RPMI7951 (cell line): ENCODE measurements at places on chromosomes 4 and X. TPM values are rescaled to one million over a fixed set of nuclear protein-coding genes. Genes with fewer than 3 reads are reported as not detected.

DNA sequence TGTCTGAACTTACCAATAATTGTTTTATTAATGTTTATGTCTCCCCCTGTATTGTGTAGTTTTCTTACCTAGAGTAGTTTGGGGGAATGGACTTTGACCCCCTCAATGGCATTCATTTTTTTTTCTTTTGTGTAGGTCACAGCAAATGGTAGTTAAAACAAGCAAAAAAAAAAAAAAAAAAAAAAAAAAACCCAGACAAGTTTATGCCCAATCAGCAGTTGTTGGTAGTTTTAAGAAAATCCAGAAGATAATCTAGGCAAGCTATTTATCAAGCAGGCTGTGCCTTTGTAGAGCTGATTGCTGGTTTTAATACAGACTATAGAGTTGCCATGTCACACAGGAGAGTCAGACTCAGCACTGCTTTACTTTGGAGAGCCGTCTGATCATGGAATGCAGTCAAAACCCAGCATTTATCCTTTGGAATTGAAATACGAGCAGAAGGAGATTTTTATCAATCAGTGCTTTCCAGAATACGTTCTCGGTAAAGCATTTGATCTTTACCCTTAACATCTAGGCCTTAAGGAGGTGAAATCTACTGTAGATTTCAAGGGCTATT is 16.6 kb downstream of the DCUN1D4 start:
- DNase-seq: no peak

Gene OTUD5
- 24.6 and 28.7 TPM in 2 replicates for total RNA-seq

Gene TRIML1
- not detected in 2 replicates for total RNA-seq

- no peak for DNase-seq
Measured at GRCh38 chrX:151523351-151523750, 40.1 kb upstream of the PASD1 start.

DNA sequence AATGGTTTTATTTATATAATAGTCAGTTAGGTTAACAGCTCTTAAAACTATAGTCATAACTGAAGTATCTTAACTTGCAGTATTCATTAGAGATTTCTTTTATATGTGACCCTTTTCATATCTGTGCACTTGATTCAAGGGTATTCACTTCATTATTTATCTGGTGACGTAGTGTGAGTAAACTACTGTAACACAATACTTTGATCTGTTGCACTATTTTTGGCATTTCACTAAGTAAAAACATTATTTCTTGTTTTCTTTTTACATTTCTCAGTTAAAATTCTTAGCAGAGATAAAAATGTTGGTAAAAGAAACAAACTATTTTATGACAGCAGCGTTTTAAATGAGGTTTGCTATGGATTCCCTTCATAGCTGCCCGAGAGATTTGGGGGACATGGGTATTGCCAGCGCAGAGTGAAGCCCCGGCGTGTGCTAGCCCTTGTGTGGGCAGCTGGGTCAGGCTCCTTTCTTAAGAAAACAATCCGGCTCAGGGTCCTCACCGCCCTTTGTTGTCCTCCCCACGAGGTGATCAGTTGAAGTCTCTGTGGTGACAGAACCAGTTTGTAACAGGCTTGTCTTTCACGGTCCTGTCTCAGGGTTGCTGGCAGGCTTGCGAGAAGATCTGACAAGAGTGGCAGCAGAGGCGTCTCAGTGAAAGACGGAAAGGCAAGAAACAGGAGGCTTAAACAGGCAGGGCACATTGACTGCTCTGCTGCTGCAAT is 293.4 kb downstream of the BMPR1B start:
- DNase-seq: no peak

- no peak for DNase-seq
Measured at GRCh38 chr4:150680651-150681050, 98.7 kb downstream of the MAB21L2 start.

DNA sequence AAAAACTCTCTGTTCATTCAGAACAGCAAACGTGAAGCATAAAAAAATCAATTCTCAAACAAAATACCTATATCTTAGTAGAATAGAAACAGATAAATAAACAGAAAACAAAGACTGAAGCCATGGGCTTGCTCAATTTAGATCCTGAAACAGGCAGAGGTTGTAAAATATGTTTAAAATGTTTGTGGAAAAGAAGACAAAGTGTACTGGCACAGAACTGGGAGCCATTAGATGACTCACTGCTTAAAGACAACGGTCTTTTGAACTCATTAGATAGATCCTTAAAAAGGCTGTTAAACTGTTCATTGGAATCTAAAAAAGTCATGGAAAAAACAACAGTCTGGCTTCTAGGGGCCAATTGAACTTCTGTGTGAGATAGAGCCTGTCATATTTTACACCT is 247.0 kb upstream of the NDST4 start:
- DNase-seq: peak; percentile 1

DNA sequence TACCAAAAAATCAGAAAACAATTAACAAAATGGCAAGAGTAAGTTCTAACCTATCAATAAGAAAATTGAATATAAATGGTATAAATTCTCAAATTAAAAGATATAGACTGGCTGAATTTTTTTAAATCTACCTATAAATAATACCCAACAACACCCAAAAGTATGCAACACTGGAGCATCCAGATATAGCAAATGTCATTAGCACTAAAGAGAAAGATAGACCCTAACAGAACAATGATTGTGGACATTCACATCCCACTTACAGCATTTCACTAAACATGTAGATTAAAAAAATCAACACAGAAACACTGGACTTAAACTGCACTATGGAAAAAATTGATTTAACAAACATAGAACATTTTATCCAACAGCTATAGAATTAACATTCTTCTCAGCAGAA is 673.0 kb upstream of the GRID2 start:
- DNase-seq: no peak

Gene ADH7
- total RNA-seq: not detected in 2 replicates

GRCh38 chr4:5082376-5082775 is 31.1 kb downstream of the STK32B start:
- DNase-seq: peak; percentile 19

Gene SHISA3
- total RNA-seq: not detected in 2 replicates

DNA sequence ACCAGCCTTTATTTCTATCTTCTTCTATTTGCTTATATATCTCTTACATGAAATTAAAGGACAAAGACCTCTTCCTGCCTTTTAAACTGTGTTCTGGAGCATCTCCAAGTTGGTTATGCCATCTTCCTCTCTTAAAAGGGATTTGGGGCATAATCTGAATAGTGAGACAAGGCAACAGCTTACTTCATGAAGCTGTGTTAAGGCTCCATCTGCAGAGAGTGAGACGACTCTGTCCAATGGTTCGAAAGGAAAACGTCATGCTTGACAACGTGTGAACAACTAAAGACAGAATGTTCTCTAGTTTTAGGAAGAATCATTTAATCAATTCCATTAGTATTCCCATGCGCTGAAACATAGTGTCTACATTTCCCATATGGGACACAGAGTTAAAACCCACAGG is 59.4 kb downstream of the GPM6A start:
- no peak for DNase-seq

Gene GLRA2
- total RNA-seq: not detected in 2 replicates

Gene BEX1
- 50.0 and 56.3 TPM in 2 replicates for total RNA-seq

GRCh38 chrX:16814597-16814996 is 28.3 kb downstream of the TXLNG start:
- DNase-seq: no peak

Gene PTPN13
- total RNA-seq: 16.6 and 20.1 TPM in 2 replicates

- DNase-seq: no peak
Measured at GRCh38 chrX:121245763-121246162, 198.4 kb downstream of the GLUD2 start.

DNA sequence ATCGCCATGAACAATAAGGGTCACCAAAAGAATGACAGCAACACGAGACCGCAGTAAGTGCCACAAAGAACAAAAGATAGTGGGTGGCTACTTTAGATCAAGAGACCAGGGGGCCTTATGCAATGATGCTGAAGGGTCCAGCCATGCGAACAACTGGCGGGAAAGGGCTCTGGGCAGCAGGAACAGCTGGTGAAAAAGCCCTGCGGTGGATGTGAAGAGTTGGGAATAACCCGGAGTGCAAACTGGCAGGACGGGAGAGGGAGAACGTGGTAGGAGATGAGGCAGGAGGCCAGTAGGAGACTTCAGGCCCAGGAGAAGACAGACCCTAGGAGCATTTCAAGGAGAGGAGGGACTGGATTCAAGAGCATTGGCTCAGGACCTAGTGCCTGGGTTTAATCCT is 120.2 kb downstream of the AFAP1 start:
- no peak for DNase-seq

DNA sequence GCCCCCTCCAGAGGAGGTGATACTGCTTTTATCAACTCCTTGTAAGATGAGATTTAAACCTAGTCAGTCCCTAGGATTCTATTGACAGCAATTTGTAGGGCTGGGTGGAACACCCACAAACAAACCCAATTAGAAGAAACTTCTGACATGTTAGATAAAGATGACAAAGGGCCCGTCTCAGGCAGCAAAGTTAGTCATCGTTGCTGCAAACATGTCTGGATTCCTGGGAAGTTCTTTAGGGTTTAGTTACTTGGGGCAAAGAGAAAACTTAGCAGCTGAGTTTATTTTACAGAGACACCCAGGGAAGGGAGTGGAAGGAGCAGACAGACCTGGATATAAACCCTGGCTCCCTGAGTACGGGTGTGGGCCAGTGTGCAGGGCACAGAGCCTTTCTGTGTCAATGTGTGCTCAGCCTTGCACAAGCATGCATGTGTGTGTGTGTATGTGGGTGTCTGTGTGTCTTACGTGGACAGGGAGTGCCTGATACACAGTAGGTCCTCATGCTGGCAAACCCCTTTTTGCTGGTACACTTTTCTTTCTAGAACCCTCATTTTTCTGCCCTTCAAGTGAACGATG is 130.0 kb upstream of the STX18 start:
- no peak for DNase-seq

DNA sequence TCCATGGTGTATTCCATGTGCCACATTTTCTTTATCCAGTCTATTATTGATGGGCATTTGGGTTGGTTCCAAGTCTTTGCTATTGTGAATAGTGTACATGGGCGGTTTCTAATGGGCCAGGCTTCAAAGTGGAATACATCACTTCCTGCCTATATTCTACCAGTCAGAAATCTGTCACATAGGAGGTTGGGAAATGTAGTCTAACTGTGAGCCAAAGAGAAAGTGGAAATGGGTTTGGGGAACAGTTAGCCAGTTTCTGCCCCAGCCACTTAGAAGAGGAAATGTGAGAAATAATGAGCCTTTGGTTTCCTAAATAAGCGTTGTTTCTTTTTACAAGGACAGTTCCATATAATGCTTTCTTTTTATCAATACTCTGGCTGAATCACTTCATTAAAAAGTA is 85.1 kb upstream of the AP1S2 start:
- DNase-seq: no peak

GRCh38 chrX:10172877-10173276 is 16.1 kb downstream of the CLCN4 start:
- no peak for DNase-seq

Gene EDA2R
- 0.72 and 1.6 TPM in 2 replicates for total RNA-seq

Gene TCEAL2
- total RNA-seq: not detected in 2 replicates

- no peak for DNase-seq
Measured at GRCh38 chr4:7201420-7202305, 9.3 kb downstream of the SORCS2 start.

Gene MAGEB6
- 0.12 TPM in 1 of 2 replicates, not detected in the other for total RNA-seq

Gene TNIP3
- total RNA-seq: 1.1 and 1.8 TPM in 2 replicates

DNA sequence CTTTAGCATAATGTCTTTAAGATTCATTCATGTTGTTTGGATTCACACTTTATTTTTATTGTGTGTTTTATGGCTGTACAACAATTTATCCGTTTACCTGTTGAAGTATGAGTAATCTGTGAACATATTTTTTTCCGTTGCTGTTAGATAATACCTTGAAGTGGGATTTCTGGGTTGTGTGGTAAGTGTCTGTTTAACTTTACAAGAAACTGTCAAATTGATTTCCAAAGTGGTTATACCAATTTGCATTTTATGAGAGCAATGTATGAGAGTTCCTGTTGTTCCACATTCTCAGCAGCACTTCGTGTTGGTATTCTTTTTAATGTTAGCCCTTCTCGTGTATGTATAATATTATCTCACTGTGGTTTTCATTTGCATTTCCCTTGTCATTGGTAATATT is 53.6 kb downstream of the USP53 start:
- DNase-seq: no peak

DNA sequence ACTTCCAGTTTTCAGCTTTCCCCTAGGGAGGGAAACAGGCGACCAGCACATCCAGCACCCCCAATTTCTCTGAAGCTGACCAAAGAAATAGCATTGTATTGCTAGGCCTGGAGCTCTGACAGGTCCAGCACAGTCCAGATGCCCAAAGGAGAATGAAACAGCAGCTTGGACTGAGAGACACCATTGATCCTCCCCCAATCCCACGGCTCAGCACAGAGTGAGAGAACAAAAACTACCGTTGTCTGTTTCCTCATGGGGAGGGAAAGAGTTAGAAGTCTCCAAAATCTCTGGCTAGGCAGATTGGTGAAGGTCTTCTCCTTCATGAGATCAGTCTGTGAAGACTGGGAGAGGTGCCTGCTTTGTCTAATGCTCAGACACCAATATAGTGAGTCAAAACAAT is 8.6 kb downstream of the TCEAL7 start:
- DNase-seq: no peak

DNA sequence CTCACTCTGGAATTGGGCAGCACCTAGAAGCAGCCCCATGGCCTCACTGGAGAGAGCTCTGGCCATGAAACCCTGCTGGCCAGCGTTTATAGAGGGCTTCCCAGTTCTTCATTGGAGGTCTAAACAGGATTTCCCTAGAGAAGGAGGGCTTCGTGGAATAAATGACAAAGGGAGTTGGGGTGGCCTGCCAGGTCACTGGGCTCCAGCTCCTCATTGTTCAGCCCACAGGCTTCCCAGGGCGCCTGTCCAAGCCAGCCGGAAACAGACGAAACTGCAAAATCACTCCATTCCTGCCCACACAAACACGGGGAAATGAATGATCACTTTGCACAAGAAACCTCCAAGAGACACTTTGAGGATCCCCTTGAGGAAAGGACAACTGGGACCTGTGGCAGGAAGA is 189.7 kb downstream of the TSPAN5 start:
- peak; percentile 74 for DNase-seq

DNA sequence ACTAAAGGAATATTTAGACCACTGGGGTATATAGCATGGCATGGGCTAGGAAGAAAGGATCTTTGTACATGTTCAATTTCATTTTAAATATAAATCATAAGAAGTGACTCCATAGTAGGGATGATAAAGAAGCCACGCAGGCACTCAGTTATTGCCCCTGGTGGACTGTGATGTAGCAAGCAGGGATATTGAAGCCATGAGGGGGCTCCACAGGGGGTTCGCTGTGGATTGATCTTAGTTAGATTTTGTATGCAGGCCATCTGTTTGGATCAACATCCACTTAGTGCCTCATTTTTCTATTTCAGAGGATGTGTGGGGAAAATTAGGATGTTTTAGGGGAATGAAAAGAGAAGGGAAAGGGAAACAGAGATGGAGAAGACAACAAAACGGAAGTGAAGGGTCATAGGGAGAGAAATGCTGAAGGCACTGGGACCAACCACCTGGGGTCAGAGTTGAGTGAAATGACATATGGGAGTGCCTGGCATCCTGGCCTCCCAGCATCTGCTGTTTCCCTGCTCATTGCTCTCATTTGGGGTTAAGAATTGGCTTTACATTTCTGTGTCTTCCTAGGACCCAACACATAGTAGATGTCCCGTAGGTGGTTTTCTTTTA is 11.2 kb upstream of the FREM3 start:
- no peak for DNase-seq

Gene GAGE13
- 1.4 and 1.8 TPM in 2 replicates for total RNA-seq
